ENCODE measurements at places on chromosomes 12 and 14. TPM values are rescaled to one million over a fixed set of nuclear protein-coding genes. Genes with fewer than 3 reads are reported as not detected.

Gene TSPAN9
- total RNA-seq = 76.0 TPM

Gene KCNMB4
- 4.2 TPM for total RNA-seq

Gene CD27
- total RNA-seq = under 0.01 TPM

Gene RNASE7
- total RNA-seq = not detected

Gene EIF2S3B
- 9.5 TPM for total RNA-seq

Gene RAN
- 614 TPM for total RNA-seq

Gene EXOC3L4
- total RNA-seq = under 0.01 TPM

Gene SMOC1
- total RNA-seq = not detected

Gene ACRBP
- 0.64 TPM for total RNA-seq

Gene CFAP54
- total RNA-seq = 0.86 TPM

Gene RTL1
- not detected for total RNA-seq

Gene KRT3
- total RNA-seq = not detected
